ENCODE measurements at places on chromosomes 1 and 21.

GRCh38 chr1:33057095-33057494 lies 20.4 kb upstream of the AK2 start:
- DNase-seq: no peak

DNA sequence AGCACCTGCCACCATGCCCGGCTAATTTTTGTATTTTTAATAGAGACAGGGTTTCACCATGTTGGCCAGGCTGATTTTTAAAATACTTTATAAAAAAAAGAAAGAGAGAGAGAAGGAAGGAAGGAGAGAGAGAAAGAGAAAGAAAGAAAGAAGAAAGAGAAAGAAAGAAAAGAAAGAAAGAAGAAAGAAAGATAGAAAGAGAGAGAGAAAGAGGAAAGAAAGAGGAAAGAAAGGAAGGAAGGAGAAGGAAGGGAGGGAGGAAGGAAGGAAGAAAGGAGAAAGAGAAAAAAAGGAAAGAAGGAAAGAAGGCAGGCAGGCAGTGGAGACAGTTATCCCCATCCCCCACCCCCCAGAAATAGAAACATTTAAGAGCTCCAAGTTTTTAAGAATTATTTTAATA lies 69.9 kb downstream of the TOMM20 start:
- no peak for DNase-seq

DNA sequence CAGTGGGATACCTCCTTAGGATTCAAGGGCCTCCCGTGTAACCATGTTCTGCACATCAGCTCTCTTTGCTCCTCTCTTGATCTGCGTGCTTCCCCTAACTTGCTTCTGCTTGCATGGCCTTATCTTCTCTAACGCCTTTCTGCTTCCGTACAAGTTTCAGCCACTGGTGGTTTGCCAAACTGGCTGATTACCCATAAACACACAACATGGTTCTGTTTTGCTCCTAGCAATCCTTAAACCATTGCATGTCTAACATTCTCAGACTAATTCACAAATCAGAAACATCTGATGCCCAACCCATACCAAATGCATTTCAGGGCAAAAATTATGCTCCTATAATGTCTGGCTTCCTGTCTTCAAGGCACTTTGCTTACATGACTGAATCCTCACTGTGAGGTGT lies 166.4 kb downstream of the PBX1 start:
- no peak for DNase-seq

GRCh38 chr1:200895801-200896530 lies 1.3 kb downstream of the INAVA start:
- DNase-seq: no peak

GRCh38 chr1:6100861-6101783 lies 55.4 kb downstream of the KCNAB2 start:
- no peak for DNase-seq

GRCh38 chr1:228860911-228861831 lies 125.9 kb downstream of the RHOU start:
- DNase-seq: no peak

GRCh38 chr1:70754701-70755100 lies 292.9 kb downstream of the PTGER3 start:
- DNase-seq: no peak

GRCh38 chr1:38586993-38587646 lies 272.5 kb downstream of the RRAGC start:
- DNase-seq: peak; percentile 35

DNA sequence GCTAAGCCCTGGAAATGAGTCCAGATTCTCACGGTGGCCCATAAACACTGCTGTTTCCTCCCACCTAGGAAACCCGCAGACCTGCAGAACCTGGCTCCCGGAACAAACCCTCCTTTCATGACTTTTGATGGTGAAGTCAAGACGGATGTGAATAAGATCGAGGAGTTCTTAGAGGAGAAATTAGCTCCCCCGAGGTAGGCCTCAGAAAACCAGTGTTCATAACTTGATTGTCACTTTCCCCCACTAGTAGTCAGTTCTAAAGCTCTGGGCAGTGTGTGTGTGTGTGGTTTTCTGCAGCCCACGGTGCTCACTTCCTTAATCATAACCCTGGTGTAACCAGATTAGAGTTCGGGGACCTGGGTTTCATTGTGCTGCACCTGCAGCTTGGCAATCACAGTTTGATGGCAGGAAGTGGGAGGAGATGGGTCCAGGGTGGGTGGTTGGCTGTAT lies 39.1 kb downstream of the CLIC6 start:
- no peak for DNase-seq

GRCh38 chr1:62796221-62796620 lies 12.3 kb downstream of the ATG4C start:
- DNase-seq: no peak

- no peak for DNase-seq
Observed at GRCh38 chr1:33815061-33815460, 48.8 kb upstream of the HMGB4 start.

DNA sequence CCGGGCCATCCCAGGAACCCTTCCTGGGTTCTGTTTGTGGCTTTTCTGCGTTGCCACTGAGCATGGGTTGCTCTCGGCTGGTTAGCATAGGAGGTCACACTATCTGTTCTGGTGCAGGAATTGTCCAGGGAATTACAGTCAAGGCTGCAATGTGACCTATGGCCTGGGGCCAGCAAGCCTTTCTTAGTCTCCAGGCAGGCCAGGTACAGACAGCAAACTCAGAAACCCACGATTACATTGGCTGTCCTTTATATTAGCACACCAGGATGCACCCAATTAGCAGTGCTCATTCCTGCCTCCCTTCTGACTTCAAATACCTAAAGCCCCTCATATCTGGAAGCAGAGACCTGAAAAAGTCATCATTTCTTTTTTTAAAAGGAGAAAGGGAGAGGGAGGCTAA lies 55.2 kb downstream of the CD247 start:
- no peak for DNase-seq

DNA sequence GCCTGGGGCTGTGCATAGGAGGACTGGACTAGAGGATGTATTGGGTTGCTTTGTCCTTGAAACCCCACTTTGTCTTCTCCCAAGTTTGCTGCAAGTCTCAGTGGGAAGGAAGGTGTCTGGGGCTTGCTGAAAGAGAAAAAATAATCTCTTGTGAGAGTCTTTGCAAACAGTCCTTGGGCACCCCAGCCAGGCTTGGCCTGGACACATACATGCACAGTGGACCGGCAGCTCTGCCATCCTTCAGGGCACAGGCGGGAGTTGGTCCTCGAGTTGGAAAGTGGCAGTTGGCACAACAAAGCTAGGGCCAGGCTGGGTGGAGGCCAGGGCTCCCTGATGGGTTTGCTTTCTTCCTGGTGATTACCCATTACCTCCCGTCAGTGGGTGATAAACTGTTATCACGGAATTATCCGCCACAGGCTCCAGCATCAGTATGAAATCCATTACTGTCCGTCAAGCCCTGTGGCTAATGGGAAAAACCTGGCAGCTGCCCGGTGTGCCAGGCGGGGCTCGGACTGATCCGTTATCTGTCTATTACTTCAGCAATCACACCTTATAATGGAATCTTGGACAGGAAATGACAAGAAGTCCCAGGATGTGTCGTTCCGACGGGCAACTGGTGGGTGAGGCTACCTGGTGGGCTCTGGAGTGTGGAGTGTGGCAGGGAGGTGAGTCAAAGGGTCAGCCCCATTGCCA lies 265.7 kb downstream of the GRIK3 start:
- DNase-seq: no peak

GRCh38 chr1:83697961-83698360 lies 301.0 kb downstream of the TTLL7 start:
- no peak for DNase-seq

- DNase-seq: no peak
Observed at GRCh38 chr1:15477646-15478212, 1.8 kb downstream of the CELA2B start.

- no peak for DNase-seq
Observed at GRCh38 chr1:97820470-97821188, 100.2 kb downstream of the DPYD start.

DNA sequence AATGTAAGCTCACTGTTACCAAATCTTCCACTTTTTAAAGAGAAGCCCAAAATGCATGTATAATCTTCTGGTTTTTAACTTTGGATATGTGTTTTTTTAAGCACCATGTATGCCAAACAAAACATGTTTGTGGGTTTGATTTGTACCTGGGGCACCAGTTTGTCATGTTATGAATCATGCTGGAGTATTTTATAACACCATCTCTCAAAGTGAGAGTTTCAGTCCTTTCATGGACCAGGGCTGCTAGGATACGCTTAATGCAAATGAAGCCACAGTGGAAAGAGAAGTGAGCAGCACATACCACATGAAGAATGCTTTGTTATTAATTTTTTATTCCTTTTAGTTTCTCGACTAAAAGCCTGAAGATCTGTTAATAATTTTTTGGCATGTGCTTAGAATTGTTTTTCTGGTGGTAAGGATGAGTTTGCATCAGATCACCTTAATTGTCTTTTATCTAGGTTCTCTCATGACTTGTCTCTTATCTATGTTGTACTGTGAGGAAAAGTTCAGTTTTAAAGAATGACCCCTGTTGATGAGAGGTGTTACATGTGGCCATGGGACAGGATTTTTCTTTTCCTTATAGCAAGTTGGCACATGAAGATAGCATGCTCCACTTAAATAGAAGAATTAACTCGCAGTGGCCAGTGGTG lies 2.0 kb upstream of the RABGAP1L start:
- no peak for DNase-seq

DNA sequence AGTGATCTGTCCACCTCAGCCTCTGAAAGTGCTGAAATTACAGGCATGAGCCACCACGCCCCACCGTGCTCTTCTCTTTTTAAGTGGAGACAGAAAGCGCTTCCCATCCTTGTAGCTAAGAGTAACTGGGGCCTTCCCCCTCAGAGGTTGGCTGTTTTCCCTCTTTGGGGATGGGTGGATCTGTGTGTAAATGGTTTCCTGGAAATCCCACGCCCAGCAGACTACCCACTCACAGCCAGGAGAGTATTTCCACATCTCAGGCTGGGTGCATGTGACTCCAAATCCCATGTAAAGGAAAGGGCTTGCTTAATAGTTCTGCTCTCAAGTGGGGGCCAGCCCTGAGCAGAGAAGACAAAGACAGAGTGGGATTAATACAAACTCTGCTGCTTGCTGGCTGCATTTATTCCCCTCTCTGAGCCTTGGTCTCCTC lies 19.6 kb upstream of the TCEA3 start:
- no peak for DNase-seq

DNA sequence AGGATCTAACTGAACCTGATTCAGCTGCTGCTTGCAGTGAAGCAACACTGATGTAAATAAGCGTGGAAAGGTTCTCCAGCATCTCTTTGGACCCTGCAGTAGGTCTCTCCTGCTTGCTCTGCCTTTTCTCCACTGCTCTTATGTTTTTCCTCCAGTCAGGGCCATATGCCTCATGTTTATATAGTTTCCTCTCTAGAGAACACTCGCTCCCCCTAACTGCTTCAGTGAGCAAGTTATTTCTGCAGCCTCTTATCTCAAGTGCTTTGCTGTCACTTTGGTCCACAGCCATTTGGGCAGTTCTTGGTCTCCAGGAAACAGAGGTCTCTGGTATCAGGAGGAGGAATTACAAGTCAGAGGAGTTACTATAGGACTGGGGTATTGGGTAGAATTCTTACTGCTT lies 5.3 kb downstream of the PRUNE1 start:
- DNase-seq: no peak

DNA sequence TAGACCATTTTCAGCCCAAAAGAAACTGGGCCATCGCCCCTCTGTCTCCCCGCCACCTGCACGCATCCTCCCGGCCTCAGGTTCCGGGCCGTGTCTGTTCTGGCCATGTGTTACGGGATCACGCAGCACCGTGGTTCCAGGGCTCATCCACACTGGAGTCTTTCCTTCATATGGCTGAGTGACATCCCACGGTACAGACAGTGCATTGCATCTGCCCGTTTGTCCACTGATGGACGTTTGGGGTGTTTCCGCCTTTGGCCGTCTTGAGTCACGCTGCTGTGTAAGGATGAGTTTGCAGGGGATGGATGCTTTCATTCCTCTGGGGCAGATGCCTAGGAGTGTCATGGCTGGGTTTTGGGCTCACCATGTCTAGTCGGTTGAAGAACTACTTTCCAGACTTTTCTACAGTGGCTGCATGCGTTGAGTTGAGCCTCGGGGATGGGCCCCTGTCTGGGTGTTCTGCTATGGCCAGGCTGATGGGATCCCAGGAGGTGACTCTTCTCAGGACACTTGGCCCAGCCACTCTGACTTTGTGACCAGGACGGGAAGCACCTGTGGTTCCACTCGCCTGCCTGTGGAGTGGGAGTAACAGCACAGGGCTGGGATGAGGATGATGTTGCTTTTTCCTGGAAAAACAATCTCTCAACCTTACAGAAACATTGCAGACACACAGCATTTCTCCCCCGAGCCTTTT lies 16.8 kb downstream of the RRP1 start:
- DNase-seq: no peak

GRCh38 chr1:236451796-236452373 lies 57.8 kb downstream of the EDARADD start:
- peak; percentile 28 for DNase-seq

DNA sequence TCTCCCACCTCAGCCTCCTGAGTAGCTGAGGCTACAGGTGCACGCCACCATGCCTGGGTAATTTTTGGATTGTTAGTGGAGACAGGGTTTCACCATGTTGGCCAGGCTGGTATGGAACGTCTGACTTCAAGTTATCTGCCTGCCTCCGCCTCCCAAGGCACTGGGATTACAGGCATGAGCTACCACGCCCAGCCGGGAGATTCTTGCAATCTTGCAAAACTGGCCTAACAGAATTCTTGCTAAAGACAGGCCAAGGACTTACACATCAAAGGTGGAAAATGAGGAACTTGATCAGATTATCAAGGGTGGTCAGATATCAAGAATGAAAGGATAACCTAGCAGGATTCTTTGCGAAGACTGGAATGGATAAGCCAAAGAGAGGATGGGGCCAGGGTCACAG lies 98.3 kb upstream of the TIAM1 start:
- DNase-seq: no peak

DNA sequence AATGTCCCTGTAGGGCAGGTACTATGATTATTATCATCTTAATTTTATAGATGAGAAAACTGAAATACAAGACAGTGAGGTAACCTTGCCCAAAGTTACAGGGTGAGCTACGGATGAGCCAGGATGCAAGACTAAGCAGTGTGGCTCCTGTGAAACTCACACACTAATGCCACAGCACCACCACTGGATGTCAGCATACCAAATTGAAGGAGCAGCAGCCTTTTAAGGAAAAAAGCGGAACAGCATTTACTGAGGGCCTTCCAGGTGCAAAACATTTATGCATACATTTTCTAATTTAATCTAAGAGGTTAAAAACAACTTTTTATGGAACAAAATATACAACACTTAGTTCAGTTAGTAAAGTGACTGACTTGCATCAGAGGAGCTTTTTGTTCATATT lies 41.7 kb downstream of the SEC16B start:
- DNase-seq: no peak

GRCh38 chr1:25442178-25442577 lies 11.5 kb downstream of the MACO1 start:
- DNase-seq: no peak

GRCh38 chr1:33572387-33572786 lies 99.9 kb downstream of the ZSCAN20 start:
- DNase-seq: no peak

DNA sequence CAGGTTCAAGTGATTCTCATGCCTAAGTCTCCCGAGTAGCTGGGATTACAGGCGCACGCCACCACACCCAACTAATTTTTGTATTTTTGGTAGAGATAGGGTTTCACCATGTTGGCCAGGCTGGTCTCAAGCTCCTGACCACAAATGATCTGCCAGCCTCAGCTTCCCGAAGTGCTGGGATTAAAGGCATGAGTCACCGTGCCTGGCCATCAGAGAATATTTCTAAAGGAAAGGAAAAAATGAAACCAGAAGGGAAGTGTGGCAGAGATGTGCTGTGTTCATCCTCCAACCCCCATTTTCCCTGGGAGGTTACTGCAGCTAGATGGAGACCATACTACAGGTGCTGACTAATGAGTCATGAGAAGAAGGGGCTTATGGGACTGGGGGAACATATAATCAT lies 964.1 kb downstream of the TTLL7 start:
- no peak for DNase-seq
